ENCODE measurements at places on chromosomes 16 and 17.

DNA sequence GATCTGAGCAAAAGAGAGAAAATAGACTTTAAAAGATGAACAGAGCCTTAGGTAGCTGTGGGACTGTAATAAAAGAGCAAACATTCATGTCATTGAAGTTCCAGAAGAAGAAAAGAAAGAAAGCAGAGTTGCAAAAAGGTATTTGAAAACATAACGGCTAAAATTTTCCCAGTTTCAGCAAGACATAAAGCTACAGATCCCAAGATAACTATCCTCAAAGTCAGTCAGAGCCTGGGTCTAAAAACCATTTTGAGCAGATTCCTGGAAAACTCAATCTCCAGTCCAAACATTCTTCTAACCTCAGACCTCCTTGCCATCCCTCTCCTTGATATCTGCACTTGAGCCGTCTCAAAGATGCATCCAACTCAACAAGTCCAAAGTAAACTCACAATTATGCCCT is 20.9 kb upstream of the CD300E start:
- DNase-seq: no peak

GRCh38 chr17:40827746-40828453 is 5.5 kb upstream of the KRT10 start:
- peak; percentile 11 for DNase-seq

DNA sequence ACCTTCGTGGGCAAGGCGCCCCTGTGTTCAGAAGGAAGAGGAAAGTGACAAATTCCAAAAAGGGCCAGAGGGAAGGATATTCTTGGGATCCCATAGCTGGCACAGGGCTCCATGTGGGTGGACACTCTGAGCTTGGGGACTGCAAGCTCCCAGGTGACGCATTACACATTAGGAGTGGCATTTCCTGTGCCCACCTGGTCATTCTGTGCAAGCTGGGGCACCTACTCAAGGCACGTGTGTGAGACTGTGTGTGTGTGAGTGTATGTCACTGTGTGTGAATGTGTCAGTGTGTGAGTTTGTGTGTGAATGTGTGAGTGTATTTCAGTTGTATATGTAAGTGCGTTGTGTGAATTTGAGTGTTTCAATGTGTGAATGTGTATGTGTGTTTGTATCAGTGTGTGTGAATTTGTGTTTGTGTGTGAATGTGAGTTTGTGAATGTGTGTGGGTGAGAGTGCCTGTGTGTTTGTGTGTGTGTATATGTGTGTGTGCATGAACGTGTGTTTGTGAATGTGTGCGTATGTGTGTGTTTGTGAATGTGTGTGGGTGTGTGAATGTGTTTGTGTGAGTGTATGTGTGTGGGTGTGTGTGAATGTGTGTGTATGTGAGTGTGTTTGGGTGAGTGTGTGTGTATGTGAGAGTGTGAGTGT is 1.6 kb upstream of the CD300A start:
- DNase-seq: no peak

DNA sequence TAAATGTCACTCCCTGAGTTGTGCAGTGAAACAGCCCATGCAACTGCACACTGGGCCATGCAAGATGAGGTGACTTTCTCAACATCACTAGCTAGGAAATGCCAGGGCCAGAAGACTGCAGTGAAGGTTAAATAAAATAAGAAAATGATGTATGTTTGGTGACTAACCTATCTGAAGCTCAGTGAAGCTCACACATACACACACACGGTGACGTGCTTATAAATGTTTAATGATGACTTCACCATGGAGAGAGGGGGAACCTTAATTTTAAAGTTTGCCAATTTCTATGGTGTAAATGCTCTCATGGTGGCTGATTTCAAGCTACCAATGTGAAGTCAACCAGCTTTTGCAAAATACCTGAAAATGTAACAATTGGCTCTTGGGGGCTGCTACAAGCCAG is 166.4 kb downstream of the MAF start:
- DNase-seq: no peak

DNA sequence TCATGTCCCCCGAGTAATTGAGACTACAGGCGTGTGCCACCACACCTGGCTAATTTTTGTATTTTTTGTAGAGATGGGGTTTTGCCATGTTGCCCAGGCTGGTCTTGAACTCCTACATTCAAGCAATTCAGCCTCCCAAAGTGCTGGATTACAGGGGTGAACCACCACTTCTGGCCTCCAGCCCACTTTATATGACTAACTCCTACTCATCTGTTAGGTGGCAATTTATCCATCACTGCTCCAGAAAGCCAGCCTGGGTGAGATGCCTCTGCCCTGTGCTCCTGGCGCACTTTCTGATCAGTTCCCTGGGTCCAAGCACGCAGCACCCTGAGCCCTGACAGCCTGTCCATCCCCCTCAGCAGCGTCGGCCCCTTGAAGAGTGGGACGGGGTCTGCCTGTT is 29.4 kb downstream of the ADAM11 start:
- no peak for DNase-seq
